Fibroblast of lung (primary cell): ENCODE measurements at places on chromosomes 12 and 14. TPM values are rescaled to one million over a fixed set of nuclear protein-coding genes. Genes with fewer than 3 reads are reported as not detected.

DNA sequence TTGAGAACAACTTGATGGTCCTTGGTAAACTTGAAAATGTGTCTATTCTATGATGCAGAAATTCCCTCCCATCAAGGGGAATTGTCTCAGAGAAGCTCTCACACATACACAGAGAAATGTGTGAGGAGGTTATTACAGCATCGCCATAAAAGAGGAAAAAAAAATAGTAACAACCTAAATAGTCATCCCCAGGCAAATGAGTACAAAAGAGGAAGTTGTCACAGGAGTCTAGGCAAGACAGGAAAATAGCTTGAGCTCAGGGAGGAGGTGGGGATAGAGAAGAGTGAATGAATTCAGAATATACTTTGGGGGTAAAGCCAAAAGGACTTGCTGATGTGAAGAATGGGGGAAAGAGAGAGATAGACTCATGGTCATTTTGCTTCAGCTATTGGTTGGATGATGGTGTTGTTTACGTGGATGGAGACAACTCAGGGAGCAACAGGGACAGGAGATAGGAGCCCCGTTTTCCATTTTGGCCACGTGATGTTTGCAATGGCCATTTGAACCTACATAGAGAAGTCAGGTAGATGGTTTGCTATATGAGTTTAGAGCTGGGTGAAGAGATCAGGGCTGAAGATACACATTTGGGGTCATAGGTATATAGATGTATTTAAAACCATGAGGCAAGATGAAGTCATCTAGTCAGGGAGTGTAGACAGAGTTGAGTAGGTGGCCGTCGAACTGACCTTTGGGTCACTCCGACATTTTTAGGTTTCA lies 20.3 kb downstream of the LRRC74A start:
- no peaks in the 10 kb centered on the region for H3K36me3 ChIP-seq
- no peaks in the 10 kb centered on the region for H3K4me1 ChIP-seq
- H3K27me3 ChIP-seq: peaks cover 2% of the 10 kb centered on the region

DNA sequence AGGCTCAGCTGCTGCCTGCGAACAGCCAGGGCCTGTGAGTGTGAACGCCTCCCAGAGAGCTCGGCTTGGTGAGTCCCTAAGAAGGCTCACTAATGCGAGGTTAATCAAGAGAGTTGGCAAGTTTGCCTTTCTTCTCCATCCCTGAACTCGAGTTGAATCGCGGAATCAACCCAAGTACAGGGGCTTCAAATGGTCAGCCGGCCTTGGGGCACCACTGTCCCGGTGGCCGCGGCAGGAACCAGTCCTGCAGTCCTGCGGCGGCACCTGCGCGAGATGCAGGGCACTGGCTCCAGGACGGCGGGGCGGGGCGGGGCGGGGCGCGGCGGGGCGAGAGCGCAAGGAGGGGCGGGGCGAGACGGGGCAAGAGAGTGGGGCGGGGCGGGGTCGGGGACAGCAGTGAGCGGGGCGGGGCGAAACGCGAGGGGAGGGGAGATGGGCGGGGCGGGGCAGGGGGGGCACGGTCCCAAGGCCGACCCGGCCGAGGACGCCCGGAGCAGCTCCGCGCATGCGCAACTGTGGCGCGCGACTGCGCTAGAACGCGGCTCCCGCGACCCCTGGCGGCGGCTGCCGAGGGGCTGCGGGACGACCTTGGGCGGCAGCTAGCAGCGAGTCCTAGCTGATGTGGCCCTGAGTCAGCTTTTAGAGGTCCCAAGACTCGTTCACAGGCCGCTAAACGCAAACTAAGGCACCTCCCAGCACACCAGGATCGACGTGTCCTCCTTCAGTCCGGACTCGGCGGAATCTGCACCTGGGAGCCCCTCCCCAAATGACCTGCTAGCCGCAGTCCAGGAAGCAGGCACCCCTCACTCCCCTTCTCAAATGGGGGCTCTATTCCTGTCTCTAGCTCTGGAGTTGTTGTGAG lies 58.0 kb downstream of the TTC7B start:
- no peaks in the 10 kb centered on the region for H3K27me3 ChIP-seq
- peak overlapping the region; percentile 69 for H3K4me3 ChIP-seq
- H3K27ac ChIP-seq: peak overlapping the region; percentile 80
- peak; percentile 78 for DNase-seq
- peaks cover 7% of the 10 kb centered on the region for H3K4me1 ChIP-seq

- peaks cover 2% of the 10 kb centered on the region for H3K4me1 ChIP-seq
- peak; percentile 95 for DNase-seq
- H3K4me3 ChIP-seq: no peak overlapping the region
- H3K36me3 ChIP-seq: no peaks in the 10 kb centered on the region
- no peak overlapping the region for H3K27ac ChIP-seq
These were observed 159.8 kb upstream of the DAAM1 start for GRCh38 chr14:59028476-59029202.

GRCh38 chr14:100816950-100817901 lies 8.7 kb upstream of the MEG3 start:
- H3K4me1 ChIP-seq: no peaks in the 10 kb centered on the region
- no peaks in the 10 kb centered on the region for H3K27me3 ChIP-seq
- H3K27ac ChIP-seq: no peak overlapping the region
- DNase-seq: no peak
- no peak overlapping the region for H3K4me3 ChIP-seq

GRCh38 chr14:95395098-95395737 lies 75.5 kb upstream of the CLMN start:
- H3K4me3 ChIP-seq: no peak overlapping the region
- DNase-seq: no peak
- H3K36me3 ChIP-seq: no peaks in the 10 kb centered on the region
- H3K27me3 ChIP-seq: no peaks in the 10 kb centered on the region

Gene DHRS2
- not detected in 2 replicates for total RNA-seq

DNA sequence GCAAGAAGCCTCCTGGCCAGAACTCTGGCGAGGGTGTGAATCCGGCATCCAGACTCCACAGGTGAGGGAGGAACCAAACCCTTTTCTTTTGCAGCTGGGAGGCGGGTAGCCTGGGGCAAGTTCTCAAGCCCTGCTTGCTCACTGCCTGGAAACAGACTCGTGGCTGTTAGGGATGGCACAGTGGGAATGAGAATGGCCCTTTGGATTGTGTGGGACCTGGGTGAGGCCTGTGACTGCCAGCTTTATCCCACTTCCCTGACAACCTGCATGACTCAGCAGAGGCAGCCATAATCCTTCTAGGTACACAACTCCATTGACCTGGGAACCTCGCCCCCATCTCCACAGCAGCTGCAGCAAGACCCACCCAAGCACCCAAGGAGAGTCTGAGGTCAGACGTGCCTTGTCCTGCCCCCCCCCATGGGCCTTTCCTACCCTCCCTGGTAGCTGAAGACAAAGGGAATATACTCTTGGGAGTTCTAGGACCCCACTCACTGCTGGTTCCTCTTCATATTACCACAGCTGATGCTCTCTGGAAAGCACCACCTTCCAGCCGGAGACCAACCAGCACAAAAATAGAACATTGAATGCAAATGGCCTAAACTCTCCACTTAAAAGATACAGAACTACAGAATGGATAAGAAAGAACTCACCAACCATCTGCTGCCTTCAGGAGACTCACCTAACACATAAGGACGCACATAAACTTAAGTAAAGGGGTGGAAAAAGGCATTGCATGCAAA lies 5.1 kb upstream of the GPR33 start:
- H3K27ac ChIP-seq: no peak overlapping the region
- no peaks in the 10 kb centered on the region for H3K36me3 ChIP-seq
- H3K4me3 ChIP-seq: no peak overlapping the region

DNA sequence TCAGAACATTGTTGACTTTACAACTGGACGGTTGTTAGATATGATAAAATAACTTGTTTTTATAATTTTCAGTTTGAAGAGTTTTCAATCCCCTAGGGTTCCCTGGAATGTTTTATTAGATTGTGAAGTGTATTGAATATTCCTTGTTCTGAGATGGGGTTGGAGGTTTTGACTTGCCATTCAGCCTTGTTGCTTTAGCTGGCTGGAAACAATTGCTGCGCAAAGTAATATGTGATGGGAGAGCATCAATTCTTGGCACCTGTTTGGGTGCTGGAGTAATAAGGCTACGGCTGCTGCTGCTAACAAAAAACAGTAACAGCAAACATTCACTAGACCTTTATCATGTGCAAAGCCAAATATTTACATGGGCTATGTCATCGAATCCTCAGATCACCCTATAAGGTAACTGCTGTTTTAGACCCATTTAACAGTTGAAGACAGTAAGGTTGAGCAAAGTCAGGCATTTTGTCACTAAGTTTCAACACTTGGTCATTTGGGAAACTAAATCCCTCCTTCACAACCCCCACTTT lies 241.0 kb upstream of the TBX3 start:
- H3K27me3 ChIP-seq: no peaks in the 10 kb centered on the region
- DNase-seq: no peak
- H3K27ac ChIP-seq: no peak overlapping the region
- H3K4me1 ChIP-seq: peaks cover 5% of the 10 kb centered on the region
- H3K36me3 ChIP-seq: no peaks in the 10 kb centered on the region

Gene TRPV4
- 0.51 and 0.66 TPM in 2 replicates for total RNA-seq

Gene HHIPL1
- 7.7 and 9.9 TPM in 2 replicates for total RNA-seq

Gene NTN4
- 8.2 and 28.6 TPM in 2 replicates for total RNA-seq

DNA sequence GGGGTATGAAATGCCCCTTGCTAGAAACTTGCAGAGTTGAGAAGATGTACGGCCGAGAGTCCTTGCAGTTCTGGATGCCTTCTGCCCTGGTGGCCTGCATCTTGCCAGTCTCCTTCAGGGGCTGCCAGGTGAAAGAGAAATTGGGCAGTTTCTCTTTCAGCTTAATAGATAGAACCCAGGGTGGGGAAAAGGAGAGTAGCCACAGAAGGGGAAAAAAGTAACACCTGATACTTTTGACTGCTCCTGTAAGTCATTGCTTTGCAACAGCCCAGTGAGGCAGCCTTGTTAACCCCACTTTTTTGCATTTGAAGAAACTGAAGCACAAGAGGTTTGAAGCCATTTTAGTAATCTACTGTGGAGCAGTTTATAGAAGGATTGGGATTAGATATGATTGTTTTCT lies 27.6 kb downstream of the TDP1 start:
- H3K4me3 ChIP-seq: no peak overlapping the region
- H3K27ac ChIP-seq: no peak overlapping the region
- no peak for DNase-seq
- no peaks in the 10 kb centered on the region for H3K27me3 ChIP-seq
